ENCODE measurements at places on chromosomes 1 and 21.

GRCh38 chr1:245622332-245623014, 467.7 kb downstream of the KIF26B start:
- DNase-seq: no peak

DNA sequence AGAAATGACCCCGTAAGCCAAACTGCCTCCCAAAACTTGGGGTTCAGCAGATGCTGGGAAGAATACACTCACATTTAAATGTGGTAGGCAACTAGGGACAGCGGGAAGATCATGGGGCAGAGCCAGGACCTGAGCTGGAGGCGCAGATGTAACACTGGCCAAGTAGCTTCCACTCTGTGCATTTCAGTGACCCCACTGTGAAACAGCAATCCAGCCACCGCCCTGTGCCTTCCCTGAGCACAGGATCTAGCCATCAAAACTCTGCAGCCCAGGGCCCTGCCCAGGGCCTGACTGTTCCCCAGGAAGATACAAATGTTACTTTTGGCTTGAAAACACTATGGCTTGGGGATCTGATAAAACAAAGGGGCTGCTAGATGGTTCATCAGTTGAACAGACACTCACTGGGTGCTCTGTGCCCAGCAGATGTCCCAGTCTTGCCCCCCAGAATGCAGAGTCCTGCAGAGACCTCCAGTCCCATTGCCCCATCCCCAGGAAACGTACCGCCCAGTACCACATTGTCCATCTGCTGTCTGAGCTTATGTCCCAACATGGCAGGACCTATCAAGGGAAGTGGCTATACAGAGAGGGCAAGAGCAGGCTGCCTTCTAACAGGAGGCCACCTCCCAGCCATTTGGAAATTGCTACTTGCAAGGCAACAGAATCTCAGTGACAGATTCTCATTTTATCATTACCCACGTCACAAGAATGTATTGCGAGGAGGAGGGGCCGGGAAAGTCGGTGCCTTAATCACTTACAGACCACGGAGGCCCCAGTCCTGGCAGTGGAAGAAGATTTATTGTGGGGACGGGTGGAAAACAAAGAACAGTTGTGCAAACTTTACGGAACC, 124.0 kb downstream of the DMRTB1 start:
- no peak for DNase-seq

DNA sequence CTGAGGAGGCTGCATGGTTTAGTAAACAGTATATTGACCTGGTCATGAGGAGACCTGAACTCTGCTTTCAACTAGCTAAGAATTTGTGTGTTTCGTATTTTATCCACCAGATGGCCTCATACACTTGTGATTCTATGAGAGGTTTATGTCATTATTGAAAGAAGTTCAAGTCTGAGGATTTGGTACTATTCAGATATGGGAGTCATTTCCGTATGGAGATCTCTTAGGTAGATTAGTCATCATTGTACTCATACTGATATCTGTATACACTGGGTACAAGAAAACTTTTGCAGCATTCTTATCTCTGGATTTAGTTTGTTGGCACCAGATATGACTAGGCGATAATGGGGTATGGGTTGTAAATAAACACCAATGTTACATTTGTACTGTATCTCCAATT, 26.6 kb downstream of the ATF6 start:
- peak; percentile 7 for DNase-seq

DNA sequence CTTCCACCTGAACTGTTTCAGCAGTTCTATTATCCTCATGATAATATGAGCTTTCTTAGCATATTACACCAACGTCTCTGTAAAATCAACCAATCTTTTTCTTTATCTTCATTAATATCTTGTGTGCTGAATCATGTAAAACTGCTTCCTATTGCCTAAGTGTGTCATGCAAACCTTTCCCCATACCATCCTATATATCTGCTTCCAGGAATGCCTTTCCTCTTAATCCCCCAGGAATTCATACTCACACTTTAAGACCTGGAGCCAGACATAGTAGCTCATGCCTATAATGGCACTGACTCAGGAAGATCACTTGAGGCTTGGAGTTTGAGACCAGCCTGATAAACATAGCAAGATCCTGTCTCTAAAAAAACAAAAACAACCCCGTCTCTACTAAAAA, 183.9 kb downstream of the NRIP1 start:
- no peak for DNase-seq

- no peak for DNase-seq
Measured at GRCh38 chr1:205610036-205610435, 21.8 kb downstream of the ELK4 start.

GRCh38 chr1:109298666-109299557, 7.9 kb downstream of the MYBPHL start:
- DNase-seq: no peak

DNA sequence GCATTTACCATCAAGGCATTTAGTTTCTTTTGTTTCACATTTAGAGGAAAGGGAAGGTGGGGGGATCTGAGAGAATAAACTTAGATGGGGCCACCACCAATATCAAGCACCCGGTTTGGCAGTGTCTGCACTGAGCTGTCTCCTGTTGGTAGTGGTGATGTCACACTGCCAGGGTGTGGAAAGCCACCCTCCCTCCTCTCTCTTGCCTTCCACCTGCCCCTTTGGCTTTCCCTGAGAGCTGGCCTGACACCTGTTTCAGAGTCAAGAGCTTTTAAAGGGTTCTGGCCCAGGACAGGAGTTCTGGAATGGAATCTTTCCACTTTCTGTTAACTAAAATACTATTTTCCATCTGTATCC, 13.4 kb downstream of the ATF3 start:
- no peak for DNase-seq

GRCh38 chr1:9737671-9738070, 86.1 kb downstream of the CLSTN1 start:
- DNase-seq: no peak

All from GDM1 (cell line).